ENCODE measurements at places on chromosomes 6 and 20.
A peak's percentile ranks its signal among the peaks of the same experiment; 100 is the strongest.

GRCh38 chr20:63032861-63033793, 26.4 kb upstream of the BHLHE23 start:
- no peak for DNase-seq

DNA sequence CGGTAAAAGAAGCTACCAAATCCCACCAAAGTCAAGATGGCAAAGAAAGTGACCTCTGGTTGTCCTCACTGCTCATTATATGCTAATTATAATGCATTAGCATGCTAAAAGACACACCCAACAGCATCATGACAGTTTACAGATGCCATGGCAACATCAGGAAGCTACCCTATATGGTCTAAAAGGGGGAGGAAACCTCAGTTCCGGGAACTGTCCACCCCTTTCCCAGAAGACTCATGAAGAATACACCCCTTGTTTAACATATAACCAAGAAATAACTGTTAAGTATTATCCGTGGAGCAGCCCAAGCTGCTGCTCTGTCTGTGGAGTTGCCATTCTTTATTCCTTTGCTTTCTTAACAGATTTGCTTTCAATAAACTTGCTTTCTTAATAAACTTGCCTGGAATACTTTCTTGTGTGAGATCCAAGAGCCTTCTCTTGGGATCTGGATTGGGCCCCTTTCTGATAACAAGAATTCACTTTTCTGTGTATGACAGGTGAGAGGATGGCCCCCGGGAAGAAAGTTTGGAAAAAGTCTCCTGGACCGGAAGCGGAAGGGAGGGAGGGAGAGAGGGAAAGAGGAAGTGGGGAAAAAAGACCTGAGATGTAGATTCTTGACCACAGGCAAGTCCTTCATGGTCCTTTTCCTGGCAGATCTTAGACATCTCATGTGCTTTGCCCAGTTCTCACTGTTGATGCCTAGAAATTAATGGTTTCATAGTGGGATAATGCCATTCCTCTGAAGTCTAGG, 146.7 kb upstream of the ID4 start:
- no peak for DNase-seq

DNA sequence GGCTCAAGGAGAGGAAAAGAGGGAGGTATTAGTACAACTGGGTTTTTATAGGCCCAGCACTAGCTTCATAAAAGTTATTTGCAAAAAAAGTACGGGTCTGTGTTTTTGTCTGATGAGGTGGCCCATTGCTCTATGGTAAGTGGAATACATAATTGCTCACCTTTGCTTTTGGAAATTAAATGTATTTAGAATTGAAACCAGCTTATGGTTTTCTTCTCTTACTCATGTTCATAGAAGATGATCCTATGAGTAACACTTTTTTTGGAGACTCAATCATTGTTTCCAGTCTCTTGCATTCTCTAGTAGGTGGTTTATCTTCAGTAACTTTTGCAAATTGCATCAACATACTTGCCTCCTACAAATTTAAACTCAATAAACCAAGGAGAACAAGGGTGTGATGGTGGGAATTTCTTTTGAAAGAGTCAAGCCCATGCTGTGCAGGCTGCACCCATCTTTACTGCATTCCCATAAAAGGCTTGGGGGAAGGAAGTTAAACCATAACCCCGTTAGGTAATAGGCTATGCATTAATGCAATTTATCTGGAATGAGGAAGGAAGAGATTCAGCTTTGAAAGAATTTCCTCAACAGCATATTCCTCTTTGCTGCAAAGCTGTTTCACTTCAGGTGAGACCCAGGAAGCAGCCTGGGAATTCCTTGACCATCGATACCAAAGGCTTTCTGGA, 48.5 kb upstream of the EDN1 start:
- no peak for DNase-seq

- peak; percentile 53 for DNase-seq
Observed at GRCh38 chr6:90413867-90414266, 117.2 kb upstream of the BACH2 start.

DNA sequence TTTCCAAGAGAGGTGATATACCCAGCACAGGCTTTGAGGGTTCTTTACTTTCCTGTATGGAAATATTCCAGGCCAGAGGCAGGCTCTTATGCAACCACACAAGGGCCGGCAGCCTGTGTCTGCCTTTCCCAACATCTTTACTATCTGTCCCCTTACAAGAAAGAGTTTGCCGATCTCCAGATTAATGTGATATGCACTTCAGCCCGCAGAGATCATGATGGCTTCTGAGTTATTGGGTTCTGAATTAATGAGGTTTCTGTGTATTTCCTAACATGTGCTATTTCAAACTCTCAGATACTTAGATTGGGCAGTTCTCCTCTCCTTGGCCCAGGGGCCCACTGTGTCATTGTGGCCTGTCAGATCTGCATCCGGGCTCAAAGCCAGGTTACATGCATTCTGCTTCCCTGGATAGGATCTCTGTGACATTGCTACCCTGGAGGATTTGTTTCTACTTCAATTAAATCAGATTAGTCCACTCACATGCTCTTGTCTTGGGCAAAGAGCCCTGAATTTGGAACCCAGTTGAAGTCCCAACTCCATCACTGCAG, 56.6 kb downstream of the TGM2 start:
- no peak for DNase-seq

- DNase-seq = no peak
Observed at GRCh38 chr6:109493865-109494264, 10.8 kb upstream of the ZBTB24 start.

DNA sequence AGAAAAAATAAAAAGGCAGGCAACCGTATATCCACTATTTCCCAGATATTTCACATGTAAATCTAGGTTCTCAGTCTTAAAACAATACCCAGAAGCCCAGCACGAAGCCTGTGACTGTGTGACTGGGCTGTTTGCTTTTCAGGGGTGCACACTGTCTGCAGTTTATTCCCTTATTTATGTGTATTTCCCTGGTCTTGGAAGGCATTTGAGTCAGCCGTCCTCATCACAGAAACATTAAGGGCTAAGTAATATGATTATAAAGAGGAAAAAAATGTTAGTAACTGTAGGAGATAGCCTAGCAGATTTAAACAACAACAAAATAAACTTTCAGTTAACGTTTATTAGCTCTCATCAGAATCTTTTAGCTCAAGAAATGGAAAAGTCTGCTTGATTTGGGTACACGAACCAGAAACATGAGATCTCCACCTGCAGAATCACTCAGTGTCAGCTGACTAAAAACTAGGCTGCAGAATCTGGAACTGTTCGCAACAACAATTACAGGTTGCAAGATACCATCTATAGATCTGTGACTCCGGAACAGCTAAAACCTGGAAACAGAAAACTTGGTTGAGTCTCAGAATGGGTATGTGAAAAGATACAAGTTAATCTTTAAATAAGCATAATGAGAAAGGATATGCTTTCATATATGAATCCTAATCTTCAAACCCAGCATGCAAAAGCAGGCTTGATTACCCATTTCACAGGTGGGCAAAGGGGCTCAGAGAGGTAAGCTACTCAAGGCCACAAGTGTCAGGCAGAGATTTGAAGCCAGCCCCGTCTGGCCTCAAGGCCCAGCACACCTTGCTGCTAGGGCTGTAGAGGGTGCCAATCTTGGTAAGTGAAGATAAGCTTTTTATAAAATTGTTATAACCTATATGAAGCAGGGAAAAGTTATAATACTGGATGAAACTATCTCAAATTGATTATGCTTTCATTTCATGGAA, 21.1 kb downstream of the GCLC start:
- DNase-seq = no peak

GRCh38 chr20:20872428-20872827, 160.0 kb upstream of the RALGAPA2 start:
- DNase-seq = no peak

DNA sequence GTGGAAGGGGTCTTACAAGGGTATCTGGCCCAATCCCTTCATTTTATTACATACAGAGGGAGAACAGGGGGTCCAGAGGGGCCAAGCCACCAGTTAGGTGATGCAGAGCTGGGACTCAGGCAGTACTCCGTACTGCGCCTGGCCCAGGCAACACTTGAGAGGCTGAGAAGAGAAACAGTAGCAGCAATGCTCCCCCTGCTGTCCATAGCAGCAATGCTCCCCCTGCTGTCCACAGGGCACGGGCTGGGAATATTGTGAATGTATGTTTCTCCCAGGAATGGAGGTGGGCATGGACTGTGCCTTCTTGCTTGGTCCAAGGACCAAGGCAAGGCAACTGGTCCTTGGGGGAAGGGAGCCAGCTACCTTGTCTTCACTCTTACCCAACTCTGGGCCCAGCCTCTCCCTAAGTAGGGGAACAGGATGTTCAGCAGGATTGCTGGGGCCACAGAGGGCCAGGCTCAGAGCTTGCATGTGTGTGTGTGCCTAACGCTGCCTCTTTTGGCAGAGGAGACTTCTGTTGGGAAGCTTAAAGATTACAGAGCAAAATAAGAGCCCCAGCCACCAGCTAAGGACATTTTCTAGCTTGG, 14.8 kb upstream of the FAM83C start:
- DNase-seq = no peak

DNA sequence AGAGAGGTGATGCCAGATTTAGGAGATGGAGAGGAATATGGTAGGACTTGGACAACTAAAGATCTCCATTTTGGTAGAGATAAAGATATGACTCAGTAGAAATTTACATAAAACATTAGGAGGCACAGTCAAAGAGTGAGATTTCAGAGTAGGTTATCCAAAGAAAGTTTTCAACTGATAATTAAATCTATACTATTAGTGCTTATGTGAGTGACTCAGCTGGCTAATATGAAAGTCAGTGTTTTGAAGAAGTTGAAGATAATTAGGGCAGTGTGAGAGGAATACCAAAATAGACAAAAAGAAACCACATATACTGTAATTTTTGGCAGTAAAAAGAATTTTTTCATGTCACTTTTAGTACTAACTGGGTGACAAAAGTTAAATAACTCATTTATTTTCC, 712.8 kb upstream of the HS3ST5 start:
- no peak for DNase-seq

GRCh38 chr20:53866794-53867740, 203.3 kb downstream of the BCAS1 start:
- no peak for DNase-seq

DNA sequence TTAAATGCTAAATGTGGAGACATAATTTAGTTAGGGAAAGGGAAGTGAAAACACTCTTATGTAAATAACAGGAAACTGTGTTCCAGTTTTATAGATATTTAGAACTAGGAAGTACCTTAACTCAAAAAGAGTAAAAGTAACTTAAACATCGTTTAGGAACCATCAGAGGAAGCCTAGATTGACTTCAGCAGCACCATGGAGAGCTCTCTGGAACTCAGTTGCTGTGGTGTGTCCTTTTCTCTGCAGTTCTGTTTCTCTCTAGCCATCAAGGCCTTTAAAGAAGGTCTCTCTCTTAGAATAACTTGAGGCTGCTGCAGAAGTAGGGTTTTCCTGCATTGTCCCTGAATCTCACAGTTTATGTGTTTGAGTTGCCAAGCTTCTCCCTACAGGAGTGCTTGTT, 26.9 kb downstream of the CLVS2 start:
- no peak for DNase-seq

GRCh38 chr20:47262365-47263013, 94.0 kb downstream of the ZMYND8 start:
- DNase-seq = no peak

GRCh38 chr6:13834790-13835189, 20.4 kb upstream of the MCUR1 start:
- no peak for DNase-seq

DNA sequence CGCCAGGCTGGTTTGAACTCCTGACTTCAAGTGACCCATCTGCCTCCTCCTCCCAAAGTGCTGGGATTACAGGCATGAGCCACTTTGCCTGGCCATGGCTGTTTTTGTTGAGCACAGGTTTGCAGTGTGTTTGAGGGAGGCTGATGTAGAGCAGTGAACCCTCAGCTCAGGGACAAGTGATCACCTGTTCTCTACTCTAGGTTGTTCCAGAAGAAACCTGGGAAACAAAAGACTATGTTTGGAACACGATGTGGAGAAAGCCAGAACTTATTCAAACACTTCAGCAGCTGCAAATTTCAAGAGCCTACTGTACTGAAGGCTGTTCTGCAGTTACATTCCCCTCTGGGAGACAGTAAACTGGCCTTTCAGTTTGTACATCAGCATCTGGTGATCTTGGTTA, 4.7 kb downstream of the TULP1 start:
- no peak for DNase-seq

GRCh38 chr6:108105571-108105970, 31.0 kb upstream of the OSTM1 start:
- no peak for DNase-seq

GRCh38 chr20:60410618-60411264, 452.5 kb downstream of the CDH26 start:
- DNase-seq = no peak

GRCh38 chr6:130796313-130796905, 30.8 kb upstream of the SMLR1 start:
- DNase-seq = no peak

- no peak for DNase-seq
Observed at GRCh38 chr20:33753143-33753542, 21.3 kb downstream of the ZNF341 start.

DNA sequence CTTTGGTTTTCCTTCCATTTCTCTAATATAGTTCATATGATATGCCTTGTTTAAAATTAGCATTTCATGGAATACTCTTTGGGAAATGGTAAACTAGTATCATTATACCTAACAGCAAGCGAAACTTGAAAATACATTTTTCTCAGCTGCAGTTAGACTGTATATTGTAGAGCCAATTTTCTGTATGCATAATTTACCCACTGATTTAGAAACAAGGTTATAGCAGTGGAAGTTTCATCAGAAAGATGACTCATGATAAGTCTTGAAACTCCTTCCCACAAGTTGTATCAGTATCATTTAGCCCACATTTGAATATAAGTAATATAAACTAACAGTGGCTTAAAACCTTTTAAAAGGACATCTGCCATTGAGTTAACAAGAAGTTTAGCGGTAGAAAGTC, 164.8 kb upstream of the BMP5 start:
- no peak for DNase-seq

DNA sequence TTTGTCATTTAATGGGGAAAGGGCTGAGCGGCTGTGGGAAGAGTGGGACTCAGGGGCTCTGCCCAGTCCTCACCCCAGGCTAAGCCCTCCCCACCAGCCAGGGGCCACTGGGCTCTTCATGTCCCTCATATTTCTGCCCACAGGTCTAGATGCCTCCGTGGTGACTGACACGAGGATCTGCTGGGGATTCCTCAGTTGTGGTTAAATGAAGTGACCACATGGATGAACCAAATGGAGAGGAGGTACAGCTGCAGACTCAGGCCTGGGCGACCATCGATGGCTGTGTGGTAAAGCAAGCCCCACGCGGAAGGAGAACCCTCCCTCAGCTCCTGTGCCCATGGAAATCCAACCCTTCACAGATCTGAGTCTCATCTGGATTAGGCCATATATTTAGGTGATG, 29.4 kb downstream of the RAET1L start:
- no peak for DNase-seq

DNA sequence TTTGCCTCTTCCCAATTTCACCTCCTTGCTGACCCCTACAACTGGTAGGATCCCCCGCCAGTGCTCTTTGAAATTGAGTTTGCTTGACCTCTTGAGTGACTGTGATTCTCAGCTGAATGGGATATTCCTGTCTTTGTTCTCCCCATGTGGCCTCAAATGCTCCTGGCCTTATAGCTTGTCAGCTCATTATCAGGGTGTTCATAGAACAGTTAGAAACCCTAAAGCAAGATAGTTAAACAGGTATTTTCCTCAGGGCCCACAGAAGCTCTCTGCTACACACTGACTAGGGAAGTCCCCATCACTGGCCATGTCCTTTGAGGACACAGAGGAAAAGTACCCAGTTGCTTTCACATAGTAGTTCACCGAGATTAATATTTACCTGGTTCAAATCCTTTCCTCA, 211.5 kb upstream of the DTNBP1 start:
- DNase-seq = no peak

GRCh38 chr6:42454428-42454791, 2.7 kb upstream of the TRERF1 start:
- DNase-seq = no peak

- DNase-seq = no peak
Observed at GRCh38 chr20:61704661-61705060, 361.0 kb downstream of the TAF4 start.
